Right lobe of liver (tissue), 6 donors: ENCODE measurements at places on chromosomes 13 and 19.

- H3K4me3 ChIP-seq, result peak overlapping the region; percentile 76
- DNase-seq, result no peak
- no peak overlapping the region for H3K27ac ChIP-seq
These were observed 1.7 kb downstream of the PRR12 start for GRCh38 chr19:49592486-49593232.

GRCh38 chr13:50365408-50366391 lies 350.5 kb downstream of the KCNRG start:
- H3K27ac ChIP-seq, result peak overlapping the region; percentile 42
- H3K4me3 ChIP-seq, result peak overlapping the region; percentile 24
- H3K27me3 ChIP-seq, result no peaks in the 10 kb centered on the region
- H3K4me1 ChIP-seq, result no peaks in the 10 kb centered on the region
- no peak for DNase-seq
- no peaks in the 10 kb centered on the region for H3K36me3 ChIP-seq

DNA sequence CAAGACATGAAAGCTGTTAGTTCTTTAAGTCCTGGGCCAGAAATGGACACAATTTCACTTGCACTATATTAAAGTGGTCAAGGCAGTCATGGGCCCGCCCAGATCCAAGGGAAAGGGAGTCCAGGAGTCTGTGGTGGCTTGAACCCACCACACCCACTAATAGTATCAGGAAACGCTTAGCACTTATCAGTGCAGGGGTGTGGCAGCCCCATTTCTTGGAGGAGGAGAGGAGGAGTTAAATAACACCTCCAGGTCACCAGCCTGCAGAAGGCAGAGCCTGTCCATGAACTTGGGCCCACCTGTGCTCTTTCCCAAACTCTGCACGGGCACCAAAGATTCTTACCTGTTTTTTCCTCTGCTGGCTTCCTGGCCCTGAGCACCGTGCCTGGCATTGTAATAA lies 5.4 kb upstream of the NTN5 start:
- H3K27me3 ChIP-seq, result no peaks in the 10 kb centered on the region
- no peak overlapping the region for H3K27ac ChIP-seq
- no peak overlapping the region for H3K4me3 ChIP-seq

DNA sequence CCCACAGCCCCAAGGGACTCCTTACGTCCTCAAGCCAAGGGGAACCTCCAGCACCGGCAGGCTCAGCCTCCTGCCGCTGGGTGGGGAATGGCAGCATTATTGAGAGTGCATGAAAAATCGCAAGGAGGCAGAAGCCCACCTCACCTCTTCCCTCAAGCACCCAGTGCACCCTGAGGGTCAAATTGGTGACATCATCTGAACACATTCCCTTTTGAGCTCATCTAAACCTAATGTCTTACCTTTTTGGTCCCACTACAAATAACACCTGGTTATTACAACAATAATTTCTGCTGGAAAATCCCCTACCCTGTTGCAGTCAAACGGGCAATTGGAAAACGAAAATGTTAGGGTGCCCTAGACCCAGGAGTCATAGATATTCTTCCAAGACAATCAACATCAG lies 12.2 kb upstream of the POP4 start:
- H3K4me1 ChIP-seq, result no peaks in the 10 kb centered on the region
- H3K4me3 ChIP-seq, result no peak overlapping the region
- DNase-seq, result no peak

DNA sequence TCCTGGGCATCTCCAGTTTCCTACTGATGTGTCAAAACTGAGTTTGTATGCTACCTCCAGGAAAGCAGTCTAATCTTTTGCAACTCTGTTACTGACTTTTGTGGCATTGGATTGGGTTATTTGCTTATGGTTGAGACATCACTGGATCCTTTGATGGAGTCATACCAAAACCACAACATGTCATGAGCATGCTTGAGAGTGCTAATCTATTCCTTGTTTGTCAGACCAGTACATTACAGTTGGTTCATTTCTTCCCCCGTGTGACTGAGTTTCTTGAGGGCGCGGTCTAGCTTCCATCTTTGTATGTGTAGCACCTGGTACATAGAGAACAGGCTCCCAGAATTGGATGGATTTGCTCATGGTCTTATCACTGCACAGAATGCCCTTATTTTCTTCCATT lies 43.2 kb downstream of the SUGT1 start:
- no peak overlapping the region for H3K27ac ChIP-seq
- H3K4me3 ChIP-seq, result no peak overlapping the region
- no peaks in the 10 kb centered on the region for H3K4me1 ChIP-seq
- no peaks in the 10 kb centered on the region for H3K27me3 ChIP-seq

GRCh38 chr19:28843761-28844492 lies 369.0 kb downstream of the UQCRFS1 start:
- H3K36me3 ChIP-seq, result no peaks in the 10 kb centered on the region
- no peak for DNase-seq
- no peaks in the 10 kb centered on the region for H3K4me1 ChIP-seq
- H3K27ac ChIP-seq, result no peak overlapping the region

DNA sequence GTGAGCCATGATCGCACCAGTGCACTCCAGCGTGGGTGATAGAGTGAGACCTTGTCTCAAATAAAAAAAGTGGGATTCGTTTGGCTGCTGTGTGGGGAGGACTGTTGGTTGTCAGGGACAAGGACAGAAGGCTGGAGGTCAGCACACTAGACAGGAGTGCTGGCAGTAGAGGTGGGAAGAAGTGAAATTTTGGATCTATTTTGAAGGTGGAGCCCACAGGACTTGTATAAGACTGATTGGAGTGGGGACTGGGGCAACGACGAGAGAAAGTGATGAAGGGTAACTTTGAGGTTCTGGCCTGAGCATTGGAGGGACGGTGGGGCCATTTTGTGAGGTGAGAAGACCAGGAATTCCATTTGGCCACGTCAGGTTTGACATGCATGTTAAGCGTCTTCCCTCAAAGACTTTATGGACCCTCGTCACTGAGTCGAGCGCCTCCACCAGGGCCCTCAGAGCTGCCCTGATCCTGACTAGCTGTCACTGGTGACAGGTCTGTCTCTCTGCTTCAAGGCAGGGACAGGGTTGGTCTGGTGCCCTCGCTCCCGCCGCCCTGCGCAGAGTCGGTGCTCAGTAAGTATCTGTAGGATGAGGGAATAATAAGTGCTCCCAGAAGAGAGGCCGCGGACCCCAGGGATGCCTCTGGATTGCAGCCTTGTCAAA lies 673 bp downstream of the CTU1 start:
- H3K27me3 ChIP-seq, result no peaks in the 10 kb centered on the region
- H3K36me3 ChIP-seq, result peaks cover 6% of the 10 kb centered on the region
- H3K27ac ChIP-seq, result peak overlapping the region; percentile 32
- H3K4me1 ChIP-seq, result peaks cover 12% of the 10 kb centered on the region
- H3K4me3 ChIP-seq, result peak overlapping the region; percentile 94

DNA sequence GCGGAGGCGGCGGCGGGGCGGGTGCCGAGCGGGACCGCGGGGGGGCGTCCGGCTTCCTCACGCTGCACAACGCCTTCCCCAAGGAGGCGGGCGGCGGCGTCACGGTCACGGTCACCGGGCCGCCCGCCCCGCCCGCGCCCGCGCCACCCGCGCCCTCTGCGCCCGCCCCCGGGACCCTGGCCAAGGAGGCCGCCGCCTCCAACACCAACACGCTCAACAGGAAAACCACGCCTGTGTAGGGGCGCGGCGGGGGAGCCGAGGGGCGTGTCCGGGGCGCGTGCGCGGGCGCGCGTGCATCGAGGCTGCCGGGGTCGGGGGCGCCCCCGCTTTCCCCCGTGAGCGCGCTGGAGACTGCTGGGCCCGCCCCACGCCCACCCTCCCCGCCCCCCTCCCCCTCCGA lies 8.8 kb upstream of the CACNG6 start:
- no peaks in the 10 kb centered on the region for H3K36me3 ChIP-seq
- no peaks in the 10 kb centered on the region for H3K4me1 ChIP-seq
- no peak for DNase-seq
- H3K27ac ChIP-seq, result no peak overlapping the region
- H3K4me3 ChIP-seq, result no peak overlapping the region
- no peaks in the 10 kb centered on the region for H3K27me3 ChIP-seq

DNA sequence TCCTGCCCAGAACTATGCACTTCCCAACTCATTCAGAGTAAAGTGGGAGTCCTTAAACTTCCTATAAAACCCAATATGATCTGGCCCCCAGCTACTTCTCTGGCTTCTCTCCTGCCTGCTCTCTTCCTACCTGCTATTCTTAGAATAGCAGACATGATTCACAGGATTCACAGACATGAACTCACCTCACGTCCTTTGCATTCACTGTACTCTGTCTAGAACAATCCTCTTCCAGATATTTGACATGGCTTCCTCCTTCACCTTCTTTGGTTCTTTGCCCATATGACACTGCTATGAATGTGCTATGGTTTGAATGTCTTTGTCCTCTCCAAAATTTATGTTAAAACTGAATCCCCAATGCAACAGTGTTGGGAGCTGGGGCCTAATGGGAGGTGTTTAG lies 154.9 kb downstream of the UGGT2 start:
- H3K4me3 ChIP-seq, result no peak overlapping the region
- no peak for DNase-seq
- H3K4me1 ChIP-seq, result no peaks in the 10 kb centered on the region
- H3K36me3 ChIP-seq, result no peaks in the 10 kb centered on the region
